ENCODE measurements at places on chromosomes 2 and 18.

DNA sequence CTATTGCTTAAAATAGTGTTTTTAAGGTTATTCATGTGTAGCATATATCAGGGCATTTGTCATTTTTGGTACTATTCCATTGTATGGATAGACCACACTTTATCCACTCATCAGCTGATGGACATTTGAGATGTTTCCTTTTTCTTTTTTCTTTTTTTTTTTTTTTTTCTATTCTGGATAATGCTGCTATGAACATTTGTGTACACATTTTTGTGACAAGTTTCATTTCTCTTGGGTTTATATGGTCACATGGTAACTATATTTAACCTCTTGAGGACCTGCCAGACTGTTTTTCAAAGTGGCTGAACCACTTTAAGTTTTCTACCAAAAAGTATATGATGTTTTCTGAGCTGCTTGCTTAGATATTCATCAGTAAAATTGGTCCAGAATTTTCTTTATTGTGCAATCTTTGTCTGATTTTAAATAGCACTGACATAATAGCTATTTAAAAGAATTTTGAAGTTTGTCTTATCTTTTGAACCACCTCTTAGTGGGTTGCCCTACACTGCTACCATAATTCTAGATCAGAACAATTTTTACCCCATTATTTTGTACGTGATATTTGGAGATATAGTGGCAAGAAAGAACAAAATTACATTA, 219.4 kb upstream of the SIX3 start:
- DNase-seq: no peak

- DNase-seq: no peak
Measured at GRCh38 chr18:5334456-5335075, 39.0 kb upstream of the ZBTB14 start.

- no peak for DNase-seq
Measured at GRCh38 chr2:23385748-23386338, 864 bp downstream of the KLHL29 start.

- no peak for DNase-seq
Measured at GRCh38 chr2:203444738-203445137, 90.4 kb downstream of the RAPH1 start.

- no peak for DNase-seq
Measured at GRCh38 chr2:65818873-65819451, 386.6 kb upstream of the SPRED2 start.

- DNase-seq: no peak
Measured at GRCh38 chr2:127640082-127641072, 5.6 kb upstream of the GPR17 start.

DNA sequence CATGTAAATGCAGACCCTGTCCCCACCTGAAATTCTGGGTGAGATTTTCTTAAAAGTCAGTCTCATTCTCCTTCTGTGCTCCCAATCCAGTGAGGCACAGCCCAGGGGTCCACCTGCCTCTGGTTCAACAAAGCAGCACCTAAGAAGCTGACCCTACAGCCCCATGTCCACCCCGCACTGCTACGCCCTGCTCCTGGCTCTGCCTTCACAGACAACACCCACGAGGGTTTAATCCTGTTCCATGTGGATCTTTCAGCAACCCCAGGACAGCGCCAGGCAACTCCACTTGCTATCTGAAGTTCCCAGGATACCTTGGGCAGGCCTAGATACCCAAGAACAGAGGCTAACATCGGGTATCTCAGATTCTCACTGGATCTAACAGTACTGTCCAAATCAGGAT, 44.9 kb downstream of the HDLBP start:
- DNase-seq: no peak

DNA sequence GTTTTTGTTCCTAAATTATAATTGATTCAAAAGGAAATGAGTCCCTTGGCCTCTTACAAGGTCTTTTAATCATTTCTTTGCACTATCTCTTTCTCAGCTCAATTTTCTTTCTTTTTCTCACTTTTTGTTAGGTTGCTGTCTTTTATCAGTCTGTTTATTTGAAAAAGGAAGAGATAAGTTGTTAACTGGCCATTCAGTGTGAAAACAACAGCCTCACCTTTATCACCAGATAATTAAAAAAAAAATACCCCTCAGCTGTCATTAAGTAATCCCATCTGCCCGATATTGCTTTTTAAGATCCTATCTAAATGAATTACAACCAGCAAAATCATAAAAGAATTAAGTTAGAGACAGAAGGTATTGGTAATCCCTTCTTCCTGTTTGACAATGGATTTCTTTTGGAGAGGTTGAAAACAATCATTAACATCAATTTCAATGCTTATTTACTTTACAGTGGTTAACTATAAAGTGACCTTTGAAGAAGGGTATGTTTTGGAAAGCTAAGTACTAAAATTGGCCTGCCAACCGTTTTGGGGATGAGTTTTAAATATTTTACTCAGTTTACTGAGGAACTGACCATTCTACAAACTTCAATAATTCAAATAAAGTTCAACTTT, 104.9 kb downstream of the TGIF1 start:
- DNase-seq: no peak

- DNase-seq: no peak
Measured at GRCh38 chr2:117058366-117058765, 756.1 kb upstream of the DDX18 start.

- no peak for DNase-seq
Measured at GRCh38 chr18:8279781-8280330, 329.4 kb upstream of the RAB12 start.

DNA sequence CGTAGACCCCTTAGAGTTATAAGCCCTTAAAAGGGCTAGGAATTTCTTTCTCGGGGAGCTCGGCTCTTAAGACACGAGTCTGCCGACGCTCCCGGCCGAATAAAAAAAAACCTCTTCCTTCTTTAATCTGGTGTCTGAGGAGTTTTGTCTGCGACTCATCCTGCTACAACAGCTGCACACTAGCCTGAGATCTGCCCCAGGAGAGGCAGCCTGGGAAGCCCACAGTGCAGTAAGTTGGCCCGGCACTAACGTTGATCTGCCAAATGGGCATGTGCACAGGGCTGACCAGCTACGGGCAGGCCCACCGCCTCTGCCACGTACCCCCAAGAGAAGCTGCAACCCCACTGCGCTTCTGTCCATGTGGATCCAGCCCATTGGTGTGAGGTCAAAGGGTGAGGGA, 8.4 kb upstream of the LIMS2 start:
- no peak for DNase-seq

DNA sequence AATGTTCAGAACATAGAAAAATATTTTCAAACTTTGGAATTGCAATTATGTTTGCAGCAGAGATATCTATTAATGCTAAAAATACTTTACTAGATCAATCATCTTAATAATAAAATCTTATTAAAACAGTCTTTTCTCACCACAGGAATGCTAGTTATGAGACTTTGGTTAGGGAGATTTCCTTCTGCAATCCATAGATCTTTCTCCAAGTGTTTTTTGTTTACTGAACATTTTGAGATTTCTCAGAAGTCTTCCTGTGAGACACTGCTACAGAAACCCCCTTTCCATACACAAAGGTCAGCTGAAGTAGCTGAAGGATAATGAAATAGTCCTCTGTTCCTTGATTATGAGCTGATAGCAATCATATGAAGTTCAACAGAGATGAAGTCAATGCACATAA, 59.4 kb upstream of the RAPH1 start:
- no peak for DNase-seq

- no peak for DNase-seq
Measured at GRCh38 chr2:138298900-138299299, 202.7 kb upstream of the SPOPL start.

- DNase-seq: no peak
Measured at GRCh38 chr2:116810071-116810470, 1004.4 kb upstream of the DDX18 start.

DNA sequence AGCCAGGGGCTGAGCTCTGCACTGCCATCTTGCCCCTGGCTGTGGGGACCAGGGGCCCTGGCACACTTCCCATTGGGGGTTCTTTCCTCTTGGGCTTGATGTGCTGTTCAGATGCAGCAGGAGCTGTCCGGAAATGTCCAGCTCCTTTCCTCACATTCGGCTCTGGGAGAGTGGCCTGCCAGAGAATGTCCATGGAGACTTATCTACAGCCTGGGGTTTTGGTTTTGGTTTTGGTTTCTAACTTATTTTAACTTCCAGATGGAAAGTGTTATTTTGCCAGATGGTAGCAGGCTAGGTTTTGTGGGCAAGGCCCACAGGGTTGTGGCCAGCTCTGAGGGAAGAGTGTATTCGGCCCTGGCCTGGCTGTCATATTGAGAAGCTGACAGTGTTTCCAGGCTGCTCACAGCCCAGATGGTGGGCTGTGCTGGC, 177.3 kb downstream of the ANKRD30B start:
- no peak for DNase-seq

- DNase-seq: no peak
Measured at GRCh38 chr2:55311444-55311870, 42.4 kb upstream of the MTIF2 start.

DNA sequence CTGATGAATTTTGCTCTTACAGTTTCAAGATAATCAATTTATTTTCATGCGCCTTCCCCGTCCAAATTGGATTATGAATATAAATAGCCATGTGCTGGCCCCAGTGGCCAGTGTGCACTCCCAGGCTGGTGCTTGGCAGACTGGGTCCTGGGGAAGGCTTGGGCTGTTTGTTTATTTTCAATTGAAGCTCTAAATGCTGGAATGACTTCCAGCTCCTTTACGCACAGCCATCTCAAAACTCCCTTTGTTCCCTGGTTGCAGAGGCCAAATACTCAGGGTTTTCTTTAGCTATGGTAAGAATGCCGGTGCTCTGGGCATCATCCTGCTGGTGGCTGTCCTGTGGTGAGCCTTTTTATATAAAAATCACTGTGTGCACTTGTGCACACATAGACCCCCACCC, 131.5 kb downstream of the PRKCE start:
- no peak for DNase-seq

DNA sequence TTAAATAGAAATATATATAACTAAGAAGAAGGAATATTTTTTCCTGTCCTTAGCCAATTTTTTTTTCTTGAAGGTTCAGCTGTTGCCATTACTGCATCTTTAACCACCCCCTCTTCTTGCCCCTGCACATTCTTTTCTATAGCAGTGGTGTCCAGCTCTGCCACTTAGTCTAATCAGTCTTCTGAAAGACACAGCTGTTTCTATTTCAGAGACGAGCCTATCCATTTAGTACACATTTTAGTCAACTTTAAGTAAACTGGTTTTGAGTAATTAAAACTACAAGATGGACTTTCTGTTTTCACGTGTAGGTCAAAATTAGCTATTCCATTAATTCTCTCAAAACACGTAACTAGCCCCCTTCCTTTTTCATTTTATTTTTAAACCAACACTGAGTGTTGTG, 21.0 kb downstream of the SPOPL start:
- no peak for DNase-seq

- no peak for DNase-seq
Measured at GRCh38 chr2:177670791-177671535, 278.4 kb downstream of the AGPS start.

GRCh38 chr18:76565238-76566173, 70.5 kb upstream of the ZNF516 start:
- DNase-seq: no peak

- no peak for DNase-seq
Measured at GRCh38 chr18:63236406-63236805, 83.2 kb downstream of the BCL2 start.

- DNase-seq: no peak
Measured at GRCh38 chr2:214311931-214312749, 98.7 kb upstream of the VWC2L start.

GRCh38 chr2:71668326-71669057, 215.1 kb downstream of the DYSF start:
- no peak for DNase-seq

- no peak for DNase-seq
Measured at GRCh38 chr2:10790228-10790973, 22.2 kb downstream of the PDIA6 start.

Data from cerebellar nuclear complex (tissue), 1 donor.